Central memory CD4-positive, alpha-beta T cell (primary cell): ENCODE measurements at places on chromosomes 7 and 10.

GRCh38 chr10:33600381-33600780, 265.9 kb upstream of the NRP1 start:
- no peak for DNase-seq

DNA sequence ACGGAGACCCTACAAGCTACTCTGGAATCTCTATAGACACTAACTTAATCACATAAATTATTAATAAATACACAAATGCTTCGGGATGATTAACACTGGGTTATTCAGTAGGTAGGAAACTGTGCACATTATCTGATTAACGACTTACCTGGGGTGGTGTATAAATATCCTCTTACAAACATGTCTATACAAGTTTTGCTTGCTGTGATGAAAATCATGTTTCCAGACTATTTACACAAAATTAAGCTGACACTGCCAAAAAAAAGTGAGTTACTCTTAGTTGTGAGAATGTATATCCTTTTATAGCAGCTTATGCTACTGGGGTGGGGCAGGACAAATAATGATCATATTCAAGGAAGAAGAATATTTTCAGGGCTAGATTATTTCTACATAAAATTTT, 314.6 kb downstream of the C7orf25 start:
- no peak for DNase-seq

- DNase-seq: no peak
These were observed 7.8 kb downstream of the EBF3 start for GRCh38 chr10:129956286-129956670.

- DNase-seq: no peak
These were observed 237.3 kb upstream of the SP8 start for GRCh38 chr7:21023841-21024484.

DNA sequence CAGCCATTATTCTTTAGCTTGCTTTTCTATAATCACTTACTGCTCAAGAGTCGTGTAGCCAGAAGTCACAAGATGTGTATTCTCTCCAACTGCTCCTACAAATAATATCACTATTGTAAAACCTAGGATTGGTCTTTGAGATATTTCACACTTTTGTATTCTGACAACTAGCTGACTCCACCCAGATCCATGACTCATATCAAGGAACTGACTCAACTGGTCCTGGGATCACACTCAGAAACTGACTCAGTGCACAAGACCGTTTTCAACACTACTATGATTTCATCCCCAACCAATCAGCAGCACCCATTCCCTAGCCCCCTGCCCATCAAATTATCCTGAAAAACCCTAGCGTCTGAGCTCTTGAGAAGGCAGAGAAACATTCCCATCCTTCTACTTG, 56.5 kb upstream of the ORC5 start:
- DNase-seq: no peak

GRCh38 chr7:156919132-156919713, 26.2 kb upstream of the LMBR1 start:
- no peak for DNase-seq

DNA sequence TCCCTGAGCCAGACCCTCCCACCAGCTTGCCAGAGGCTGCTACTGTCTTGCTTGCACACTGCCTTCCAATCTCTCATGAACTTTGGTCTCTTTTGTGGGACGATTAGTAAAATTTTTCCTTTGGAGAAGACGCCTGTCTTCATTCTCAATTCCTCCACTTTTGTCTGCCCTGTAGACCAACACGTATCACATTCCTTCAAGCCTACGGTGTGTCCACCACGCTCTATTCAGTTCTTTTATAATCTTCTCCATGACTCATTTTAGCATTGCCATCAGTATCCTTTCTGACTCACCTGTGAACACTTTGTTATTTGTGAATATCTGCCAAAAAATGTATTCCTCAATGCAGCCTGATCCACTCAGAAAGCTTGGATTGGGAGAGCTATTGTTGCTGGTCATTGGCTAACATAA, 1.4 kb downstream of the GIMAP5 start:
- DNase-seq: no peak

- DNase-seq: no peak
These were observed 31.1 kb downstream of the TBATA start for GRCh38 chr10:70753841-70754621.

DNA sequence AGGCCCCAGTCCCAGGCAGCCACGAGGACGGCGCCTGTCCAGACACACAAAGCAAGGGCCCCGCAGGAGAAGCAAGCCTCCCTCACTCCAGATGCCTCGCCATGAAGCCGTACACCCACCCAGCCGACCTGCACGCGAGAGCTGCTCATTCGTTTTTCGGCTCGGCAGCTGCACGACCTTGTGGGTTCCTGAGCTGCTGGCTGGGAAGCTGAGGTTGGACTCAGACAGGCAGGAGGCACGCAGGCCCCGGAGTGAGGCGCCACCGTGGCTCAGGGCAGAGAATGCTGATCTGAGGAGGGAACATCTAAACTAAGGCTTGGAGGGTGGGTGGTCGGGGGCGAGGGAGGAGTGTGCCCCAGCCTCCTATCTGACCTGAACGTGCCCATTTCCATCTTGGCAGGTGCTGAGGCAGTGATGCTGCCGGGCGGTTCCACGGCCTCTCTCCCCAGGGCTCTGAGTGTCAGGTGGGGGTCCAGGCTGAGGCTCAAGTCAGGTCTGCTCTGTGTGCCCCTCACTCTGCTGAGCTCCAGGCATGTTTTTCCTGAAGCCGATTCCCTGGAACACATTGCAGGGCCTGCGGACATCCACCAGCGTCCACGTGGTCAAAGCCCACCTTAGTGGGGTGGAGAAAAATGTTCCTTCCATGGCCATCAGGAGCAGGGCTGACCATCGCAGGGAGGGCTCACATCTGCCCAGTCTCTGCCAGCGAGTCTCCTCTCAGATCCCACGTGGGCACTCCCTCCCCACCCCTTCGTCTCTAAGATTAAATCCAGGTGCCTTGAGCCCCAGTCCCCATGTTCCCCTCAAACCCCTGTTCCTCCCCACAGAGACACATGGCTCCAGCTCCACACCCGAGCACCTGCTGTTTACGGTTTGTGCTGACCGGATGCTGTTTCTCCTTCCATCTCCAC, 28.1 kb upstream of the FAM20C start:
- DNase-seq: no peak

DNA sequence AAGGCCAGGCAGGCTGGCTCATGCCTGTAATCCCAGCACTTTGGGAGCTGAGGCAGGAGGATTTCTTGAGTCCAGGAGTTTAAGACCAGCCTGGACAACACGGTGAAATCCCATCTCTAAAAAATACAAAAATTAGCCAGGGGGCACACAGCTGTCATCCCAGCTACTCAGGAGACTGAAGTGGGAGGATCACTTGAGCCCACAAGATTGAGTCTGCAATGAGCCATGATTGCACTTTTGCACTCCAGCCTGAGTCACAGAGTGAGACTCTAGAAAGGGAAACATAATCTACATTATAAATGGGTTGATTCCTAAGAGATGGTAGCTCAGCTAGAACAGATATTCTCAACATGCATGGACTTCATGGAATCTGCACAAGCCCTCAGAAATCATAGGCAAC, 6.3 kb upstream of the LIPF start:
- no peak for DNase-seq

DNA sequence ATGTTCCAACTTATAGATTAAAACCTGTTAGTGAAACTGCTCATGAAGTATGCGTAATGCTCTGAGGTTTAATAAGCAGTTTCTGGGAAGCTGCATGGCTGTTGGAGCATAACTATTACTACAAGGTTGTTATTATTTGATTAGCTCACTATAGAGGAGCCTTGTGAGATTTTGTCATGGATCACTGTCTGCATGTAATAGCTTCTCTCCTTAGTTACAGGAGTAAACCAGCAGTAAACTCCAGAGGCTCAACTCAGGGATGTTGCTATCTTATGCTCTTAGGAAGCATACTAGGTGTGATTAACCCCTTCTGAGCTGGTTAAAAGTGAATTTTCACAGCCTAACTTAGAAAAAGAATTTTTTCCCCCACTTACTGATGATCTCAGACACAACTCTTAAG, 63.6 kb upstream of the IFRD1 start:
- no peak for DNase-seq

DNA sequence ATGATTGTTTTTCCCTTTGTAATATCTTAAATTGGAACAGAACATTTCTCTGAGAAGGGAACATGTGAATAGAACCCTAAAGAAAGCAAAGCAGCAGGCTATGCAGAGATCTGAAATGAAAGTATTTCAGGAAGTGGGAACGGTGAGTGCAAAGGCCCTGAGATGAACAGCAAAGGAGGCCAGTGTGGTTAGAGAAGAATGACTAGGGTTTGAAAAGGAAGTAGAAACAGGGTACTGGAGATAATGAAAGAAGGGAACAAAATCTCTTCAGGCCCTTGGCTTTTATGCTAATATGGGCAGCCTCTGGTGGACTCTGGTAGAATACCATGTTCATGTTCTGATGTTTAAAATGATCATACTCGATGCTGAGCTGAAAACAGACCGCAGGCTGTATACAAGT, 22.2 kb downstream of the ARHGAP21 start:
- no peak for DNase-seq

DNA sequence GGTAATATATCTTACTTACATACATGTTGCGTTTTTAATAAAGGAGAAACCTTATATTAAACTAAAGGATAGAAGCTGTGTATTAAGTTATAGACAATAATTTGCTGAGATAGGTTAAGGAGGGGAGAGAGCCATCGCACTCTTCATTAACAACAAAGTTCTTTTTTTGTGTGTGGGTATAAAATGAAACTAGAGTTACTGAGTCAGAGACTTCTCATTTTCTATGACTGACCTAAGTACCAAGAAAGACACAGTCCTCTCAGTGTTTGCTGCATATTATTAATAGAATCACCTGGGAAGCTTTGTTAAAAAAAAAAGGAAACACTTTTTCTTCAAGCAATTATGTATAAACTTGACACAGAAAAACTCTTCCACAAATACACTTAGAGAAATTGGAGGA, 31.4 kb downstream of the FEZF1 start:
- DNase-seq: no peak

DNA sequence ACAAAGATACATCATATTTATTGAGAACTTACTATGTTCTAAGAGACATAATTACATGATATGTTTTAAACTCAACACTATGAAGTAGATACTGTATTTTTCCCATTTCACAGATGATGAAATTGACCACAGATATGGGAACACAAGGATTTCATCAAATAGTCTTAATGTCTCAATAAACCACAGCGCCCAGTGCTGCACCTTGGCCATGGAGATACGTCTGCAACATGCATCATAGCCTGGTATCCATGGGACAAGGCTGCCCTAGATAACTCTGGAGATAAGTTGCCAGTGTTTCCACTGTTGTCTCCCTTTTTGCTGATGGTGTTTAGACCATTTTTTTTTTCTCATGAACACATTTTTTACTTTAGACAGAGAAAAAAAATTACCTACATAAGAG, 97.5 kb downstream of the GNAT3 start:
- no peak for DNase-seq

GRCh38 chr10:29839826-29840515, 205.2 kb upstream of the SVIL start:
- DNase-seq: no peak

DNA sequence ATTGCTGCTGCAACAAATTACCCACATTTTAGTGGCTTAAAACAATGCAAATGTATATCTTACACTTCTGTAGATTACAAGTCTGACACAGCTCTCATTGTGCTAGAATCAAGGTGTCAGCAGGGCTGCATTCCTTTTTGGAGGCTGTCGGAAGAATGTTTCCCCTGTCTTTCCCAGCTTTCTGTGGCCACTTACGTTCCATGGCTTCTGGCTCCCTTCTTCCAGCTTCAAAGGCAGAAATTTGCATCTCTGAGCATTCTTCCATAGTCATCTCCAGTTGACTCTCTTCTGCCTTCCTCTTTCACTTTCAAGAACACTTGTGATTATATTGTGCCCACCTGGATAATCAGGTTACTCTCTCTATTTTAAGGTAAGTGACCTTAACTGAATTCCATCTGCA, 125.3 kb downstream of the GPR158 start:
- no peak for DNase-seq

- peak; percentile 55 for DNase-seq
These were observed 14.2 kb downstream of the MTURN start for GRCh38 chr7:30148951-30149459.

- no peak for DNase-seq
These were observed 12.7 kb downstream of the EPHB6 start for GRCh38 chr7:142867398-142868187.

- DNase-seq: no peak
These were observed 34.4 kb downstream of the PRTFDC1 start for GRCh38 chr10:24917979-24918378.

- DNase-seq: no peak
These were observed 46.7 kb upstream of the PLCE1 start for GRCh38 chr10:93947055-93947454.

DNA sequence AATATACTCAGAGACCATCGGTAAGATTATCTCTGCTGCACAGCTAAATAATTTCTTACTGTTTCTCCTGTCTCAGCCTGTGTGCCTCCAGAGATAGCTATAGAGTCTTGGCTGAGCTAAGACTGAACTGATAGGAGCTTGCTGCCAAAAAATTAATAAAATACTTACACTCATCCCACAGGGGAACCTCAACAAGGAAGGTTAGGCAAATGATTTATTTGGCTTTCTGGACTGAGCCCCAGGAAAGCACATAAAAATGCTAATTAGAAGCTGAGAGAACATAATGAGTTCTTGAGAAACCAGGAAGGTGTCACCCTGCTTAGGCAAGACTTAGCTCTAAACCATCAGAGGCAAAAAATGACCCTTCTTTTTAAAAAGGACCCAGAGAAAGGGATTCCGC, 534.5 kb downstream of the TNS3 start:
- DNase-seq: no peak

DNA sequence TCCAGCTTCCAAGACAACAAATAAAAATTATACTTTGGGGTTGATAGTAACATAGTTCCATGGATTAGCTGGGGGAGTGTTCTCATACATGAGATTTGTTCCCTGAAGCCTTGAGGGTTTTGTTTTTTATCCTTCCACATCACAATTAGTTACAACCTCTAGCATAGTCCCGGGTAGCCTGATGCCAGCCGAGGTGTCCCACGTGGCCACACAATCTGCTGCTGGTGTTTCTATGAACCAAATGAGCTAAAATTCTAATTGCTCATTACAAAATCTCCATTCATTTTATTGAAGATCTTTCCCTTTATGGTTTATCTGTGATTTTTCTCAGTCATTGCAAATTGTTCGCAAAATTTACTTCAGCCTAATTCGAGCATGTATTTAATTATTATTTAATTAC, 84.7 kb downstream of the CACNA2D1 start:
- no peak for DNase-seq

- DNase-seq: no peak
These were observed 89.4 kb downstream of the DGKI start for GRCh38 chr7:137757146-137757925.

DNA sequence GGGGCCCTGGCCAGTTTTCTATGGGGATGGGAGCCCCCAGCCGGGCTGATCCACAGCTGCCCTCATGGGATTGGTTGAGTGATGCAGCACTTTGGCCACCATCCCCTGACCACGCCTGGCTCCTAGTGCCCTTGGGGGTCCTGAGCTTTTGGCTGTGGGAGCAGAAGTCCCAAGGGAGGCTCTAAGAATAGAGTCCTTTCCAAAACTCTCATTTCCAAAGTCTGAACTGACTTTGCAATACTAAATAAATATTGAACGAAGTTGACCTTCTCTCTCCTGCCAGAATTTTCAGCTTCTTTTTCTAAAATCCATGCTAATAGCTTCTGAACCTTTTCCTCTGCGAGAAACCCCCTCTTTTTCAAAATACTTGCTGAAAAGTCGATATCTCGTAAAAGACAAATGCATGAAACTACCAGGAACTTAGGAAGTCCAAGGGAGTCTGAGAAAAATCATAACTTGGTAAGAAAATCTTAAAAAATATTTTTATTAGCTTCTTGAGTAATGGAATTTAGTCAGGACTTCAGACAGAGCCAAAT, 62.7 kb upstream of the IGFBP3 start:
- DNase-seq: no peak
